ENCODE measurements at places on chromosomes 16 and 17.

- no peak for DNase-seq
Measured at GRCh38 chr16:75497558-75497957, 2.3 kb upstream of the CHST6 start.

DNA sequence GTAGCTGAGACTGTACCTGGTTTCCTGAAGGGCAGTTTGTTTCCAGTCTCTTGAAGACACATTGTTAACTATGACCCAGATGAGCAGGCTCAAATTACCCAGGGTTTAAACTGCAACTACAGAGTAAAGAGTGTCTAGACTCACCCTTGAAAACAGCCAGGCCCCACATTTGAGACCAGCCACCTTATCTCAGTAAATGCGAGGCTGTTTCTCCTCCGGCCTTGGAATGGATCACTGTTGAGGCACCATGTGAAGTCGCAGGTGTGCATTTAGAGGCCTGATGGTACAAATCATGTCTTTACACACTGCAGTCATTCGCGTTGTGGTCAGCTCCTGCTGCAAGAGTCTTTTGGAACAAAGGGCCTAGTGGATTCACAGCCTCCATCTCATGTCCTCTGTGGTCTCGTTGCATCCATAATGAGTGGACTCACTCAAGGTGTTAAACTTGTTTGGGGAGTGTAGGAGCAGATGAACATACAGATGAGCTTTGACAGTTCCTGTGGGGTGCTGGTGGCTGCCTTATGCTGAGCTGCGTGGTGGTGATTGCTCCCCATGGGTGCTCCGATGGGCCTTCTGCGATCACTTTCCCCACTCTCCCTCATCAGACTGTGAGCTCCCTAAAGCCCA lies 18.5 kb upstream of the N4BP1 start:
- DNase-seq = no peak

DNA sequence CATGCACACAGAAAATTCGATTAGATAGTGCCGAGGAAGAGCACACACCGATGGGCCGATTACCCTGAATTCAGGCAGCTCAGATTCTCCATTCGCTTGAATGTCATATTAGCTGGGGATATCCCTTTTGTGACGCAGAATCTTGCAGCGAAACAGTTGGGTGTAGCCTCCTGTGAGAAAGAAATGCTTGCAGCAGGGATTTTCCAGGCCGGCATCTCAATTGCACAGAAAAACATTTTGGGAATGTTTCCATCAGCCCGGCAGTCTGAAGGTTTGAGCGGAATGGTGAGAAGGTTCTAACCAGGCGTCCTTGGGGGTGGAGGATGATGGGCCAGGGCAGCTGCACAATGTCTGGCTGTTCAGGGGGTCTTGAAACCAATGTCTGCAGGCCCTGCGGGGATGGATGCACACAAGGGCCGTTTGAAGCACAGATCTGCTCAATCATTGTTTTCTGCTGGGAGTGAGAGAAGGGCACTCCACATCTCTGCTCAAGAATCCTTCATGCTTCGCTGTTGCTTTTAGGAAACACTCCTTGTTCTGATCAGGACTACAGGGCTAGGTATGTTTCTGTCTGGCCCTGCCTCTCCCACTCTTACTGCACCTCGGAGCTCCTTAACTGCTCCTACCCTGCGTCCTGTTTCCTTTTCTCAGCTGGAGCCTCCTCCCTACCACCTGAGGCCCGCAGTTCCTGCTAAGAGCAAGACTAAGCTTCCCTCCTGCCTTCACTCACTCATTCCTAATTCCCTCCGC lies 94.6 kb downstream of the CMIP start:
- DNase-seq = no peak

- DNase-seq = no peak
Measured at GRCh38 chr16:89717688-89718505, 2.8 kb downstream of the VPS9D1 start.

DNA sequence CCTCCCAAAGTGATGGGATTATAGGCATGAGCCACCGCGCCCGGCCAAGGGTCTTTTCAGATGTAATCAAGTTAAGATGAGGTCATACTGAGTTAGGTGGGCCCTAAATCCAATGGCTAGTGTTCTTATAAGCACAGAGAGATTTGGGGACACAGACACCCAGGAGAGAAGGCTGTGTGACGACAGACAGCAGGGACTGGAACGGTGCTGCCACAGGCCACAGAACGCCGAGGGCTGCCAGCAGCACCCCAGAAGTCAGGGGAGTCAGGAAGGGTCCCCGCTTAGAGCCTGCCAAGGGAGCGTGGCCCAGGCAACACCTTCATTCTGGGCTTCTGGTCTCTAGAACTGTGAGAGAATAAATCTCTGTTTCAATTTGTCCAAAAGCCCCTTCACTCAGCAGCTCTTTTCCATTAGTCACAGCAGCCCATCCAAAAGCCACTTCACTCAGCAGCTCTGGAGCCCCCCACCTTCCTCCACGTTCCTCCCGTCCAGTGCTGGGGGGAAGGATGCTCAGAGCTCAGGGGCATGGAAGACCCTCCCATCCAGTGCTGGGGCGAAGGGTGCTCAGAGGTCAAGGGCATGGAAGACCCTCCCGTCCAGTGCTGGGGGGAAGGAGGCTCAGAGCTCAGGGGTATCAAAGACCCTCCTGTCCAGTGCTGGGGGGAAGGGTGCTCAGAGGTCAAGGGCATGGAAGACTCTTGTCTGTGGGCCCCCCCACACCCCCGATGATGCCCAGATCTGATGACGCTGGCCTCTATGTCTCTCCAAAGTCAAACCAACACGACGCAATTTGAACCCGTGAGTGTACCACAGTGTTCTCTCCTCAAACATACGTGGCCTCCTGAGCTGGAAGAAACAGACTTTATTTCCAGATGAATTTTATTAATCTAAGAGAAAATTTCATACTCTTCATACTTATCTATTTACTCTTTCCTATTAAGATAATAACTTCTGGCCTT lies 11.9 kb downstream of the RAB40B start:
- DNase-seq = no peak

GRCh38 chr17:75570772-75571171 lies 16.8 kb upstream of the MYO15B start:
- DNase-seq = no peak

GRCh38 chr16:70634861-70635260 lies 11.5 kb upstream of the IL34 start:
- DNase-seq = no peak

GRCh38 chr17:81418710-81419318 lies 23.6 kb downstream of the BAHCC1 start:
- no peak for DNase-seq

- DNase-seq = no peak
Measured at GRCh38 chr16:80968386-80969113, 38.1 kb downstream of the CMC2 start.

GRCh38 chr17:41403404-41404023 lies 6.1 kb upstream of the KRT31 start:
- DNase-seq = no peak

DNA sequence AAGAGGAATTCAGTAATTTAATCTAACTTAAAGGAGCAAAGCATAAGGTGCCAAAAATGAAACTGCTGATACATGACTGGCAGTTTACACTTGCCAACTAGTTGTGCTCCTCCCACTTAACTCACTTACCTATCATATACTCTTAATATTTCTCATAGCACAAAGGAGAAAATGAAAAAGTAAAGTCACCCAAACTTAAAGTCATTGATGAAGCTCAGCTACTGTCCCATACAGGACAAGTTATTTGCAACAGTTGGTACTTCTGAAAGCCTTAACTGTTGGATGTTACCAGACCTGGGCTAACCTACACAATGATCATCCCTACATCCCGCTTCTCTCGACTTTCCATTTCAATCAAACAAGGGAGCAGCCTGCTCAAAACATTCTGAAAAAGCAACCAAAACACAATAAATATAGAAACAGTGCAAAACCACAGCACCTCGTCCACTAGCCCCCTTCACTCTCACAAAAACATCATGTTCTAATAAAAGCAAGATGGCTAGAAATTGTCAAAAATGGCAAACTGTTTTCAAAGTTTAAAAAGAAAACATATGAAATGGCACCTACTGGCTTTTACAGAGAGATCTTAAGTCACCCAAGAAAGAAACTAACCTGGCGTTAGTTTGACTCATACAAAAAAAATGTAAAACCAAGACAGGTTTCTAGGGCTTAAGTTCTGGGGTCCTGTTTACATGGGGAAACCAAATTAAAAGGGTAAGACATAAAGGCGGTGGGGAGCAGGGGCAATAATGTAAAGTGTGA lies 868 bp downstream of the MED13 start:
- no peak for DNase-seq

DNA sequence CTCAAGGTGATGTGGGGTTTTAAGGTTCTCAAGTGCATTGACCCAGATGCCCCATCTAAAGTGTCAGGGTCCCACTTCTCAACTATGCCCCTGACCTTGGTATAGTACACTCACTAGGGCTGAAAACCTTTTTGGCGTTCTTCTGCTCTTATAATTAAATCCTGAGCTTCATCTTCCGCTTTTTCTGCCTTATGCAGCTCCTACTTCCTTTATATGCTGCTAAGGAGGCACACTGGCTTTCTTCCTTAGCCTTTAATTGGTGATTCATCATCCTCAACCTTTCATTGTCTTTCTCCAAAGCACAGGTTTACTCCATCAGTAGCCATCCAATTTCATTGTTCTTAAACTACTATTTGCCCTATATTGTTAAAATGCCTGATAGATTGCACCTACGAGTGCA lies 5.3 kb upstream of the NF1 start:
- no peak for DNase-seq

GRCh38 chr17:3968015-3968414 lies 3.8 kb upstream of the ATP2A3 start:
- DNase-seq = no peak

DNA sequence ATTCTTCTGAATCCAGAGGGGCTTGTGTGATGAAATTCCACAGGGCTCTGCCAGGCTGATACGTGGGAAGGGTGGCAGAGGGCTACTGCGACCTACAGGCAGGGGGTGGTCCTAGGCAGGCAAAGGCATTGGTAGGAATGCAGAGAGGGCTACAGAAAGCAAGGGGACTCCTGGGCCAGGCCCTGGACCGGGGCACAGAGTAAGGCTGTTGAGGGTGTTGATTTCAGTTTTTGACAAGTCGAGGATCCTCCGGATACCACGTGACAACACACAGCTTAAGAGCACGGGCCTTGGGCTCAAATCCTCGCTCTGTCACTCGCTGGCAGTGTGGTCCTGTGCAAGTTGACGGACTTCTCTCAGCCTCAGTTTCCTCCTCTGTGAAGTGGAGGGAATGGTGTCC lies 19.1 kb upstream of the DOC2B start:
- no peak for DNase-seq

DNA sequence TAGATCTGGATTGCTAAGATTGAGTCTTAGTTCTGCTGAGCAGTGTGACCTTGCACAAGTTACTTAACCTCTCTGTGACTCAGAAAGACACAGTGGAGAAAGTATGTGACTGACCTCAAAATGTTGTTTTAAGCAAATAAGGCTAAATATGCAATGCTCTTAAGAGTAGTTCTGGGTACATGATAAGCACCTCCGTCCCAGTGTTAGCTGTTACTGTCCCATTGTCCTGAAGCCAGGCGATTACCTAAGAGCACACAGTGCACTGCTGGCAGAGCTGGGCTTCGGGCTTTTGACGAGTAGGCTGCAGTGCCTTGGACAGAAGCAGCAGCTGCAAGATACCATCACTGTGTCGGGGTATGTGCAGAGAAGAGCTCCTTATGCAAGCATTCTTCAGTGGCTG lies 32.7 kb upstream of the FOXF1 start:
- DNase-seq = no peak

DNA sequence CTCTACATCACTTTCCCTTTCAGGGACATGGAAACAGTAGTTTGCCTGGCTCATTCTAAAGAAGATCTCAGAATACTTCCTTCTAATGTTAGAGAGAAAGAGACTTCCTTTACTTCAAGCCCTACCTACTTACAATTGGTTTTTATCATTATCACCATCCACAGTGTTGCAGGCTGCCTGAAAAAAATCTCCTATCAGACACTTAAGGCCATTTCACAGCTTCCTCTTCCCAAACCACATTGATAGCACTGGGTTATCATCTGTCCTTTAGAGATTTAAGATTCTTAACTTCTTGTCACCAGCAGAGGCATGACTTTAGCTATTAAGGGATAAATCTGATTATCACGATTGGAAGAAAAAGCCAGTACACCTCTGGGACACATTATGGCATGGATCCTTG lies 178.5 kb upstream of the TBX2 start:
- no peak for DNase-seq

DNA sequence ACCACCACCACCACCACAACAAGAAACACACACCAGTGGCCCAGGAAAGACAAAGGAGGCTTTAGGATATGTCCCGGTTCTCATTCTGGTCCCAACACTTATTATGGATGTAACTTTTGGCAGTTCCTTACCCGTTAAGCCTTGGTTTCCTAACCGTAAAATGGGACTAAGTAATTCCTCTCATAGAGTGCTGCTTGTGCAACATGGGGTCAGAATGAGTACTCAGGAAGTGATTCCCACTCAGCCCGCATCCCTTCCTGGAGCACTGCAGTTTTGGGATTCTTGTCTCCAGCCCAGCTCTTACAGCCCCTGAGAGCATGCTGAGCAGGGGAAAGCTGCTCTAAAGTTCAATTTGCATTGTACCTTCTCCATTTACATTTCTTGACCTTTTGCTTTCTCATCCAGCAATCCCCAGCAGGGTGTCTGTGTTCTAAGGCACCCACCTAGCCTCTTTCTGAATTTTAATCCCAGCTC lies 262.6 kb downstream of the PRKCA start:
- peak; percentile 21 for DNase-seq

DNA sequence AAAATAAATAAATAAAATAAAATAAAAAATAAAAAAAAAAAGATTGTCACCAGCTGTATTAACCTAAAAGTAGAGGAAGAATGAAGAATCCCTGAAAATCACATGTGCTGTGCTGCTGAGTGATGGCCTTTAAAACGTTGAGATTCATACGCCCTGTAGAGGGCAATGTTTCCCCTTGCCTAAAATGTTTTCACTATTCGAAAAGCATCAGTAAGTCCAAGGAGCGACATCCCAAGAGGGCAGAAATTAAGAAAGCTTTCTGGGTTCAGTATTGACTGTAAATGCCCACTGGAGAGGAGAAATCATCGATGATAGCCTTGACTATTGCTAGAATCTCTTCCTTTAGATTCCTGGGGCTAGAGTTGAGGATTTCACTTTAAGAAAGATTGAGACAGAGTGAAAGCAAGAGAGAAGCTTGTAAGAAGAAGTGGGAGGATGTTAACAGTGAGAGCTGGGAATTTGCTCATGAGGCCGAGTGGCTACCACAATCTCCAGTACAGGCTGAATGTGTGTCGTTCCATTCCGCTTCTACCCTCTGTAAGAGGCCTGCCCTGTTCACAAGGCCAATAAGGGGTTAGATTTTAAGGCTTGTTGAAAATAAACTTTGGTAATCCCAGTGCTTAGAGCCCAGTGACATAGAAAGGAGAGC lies 170.8 kb upstream of the FAM20A start:
- peak; percentile 54 for DNase-seq

GRCh38 chr17:66488864-66489263 lies 186.5 kb downstream of the PRKCA start:
- DNase-seq = no peak

DNA sequence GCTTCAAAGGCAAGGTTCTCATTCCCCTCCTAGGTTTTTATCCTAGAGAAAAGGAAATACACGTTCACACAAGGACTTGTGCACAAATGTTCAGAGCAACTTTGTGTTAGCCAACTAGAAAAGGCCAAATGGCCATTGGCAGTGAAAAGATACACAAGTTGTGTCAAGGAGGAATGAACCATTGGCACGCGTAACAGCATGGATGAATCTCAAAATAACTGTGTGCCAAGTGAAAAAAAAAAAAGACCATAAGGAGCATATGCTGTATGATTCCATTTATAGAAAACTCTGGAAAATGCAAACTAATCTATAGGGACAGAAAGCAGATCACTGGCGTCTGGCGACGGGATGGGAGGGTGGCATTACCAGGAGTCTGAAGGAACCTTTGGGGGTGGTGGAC lies 333.8 kb downstream of the SNX29 start:
- no peak for DNase-seq

- DNase-seq = no peak
Measured at GRCh38 chr17:64736804-64737492, 74.8 kb upstream of the SMURF2 start.
